ENCODE measurements at places on chromosomes 4 and X. TPM values are rescaled to one million over a fixed set of nuclear protein-coding genes. Genes with fewer than 3 reads are reported as not detected.

DNA sequence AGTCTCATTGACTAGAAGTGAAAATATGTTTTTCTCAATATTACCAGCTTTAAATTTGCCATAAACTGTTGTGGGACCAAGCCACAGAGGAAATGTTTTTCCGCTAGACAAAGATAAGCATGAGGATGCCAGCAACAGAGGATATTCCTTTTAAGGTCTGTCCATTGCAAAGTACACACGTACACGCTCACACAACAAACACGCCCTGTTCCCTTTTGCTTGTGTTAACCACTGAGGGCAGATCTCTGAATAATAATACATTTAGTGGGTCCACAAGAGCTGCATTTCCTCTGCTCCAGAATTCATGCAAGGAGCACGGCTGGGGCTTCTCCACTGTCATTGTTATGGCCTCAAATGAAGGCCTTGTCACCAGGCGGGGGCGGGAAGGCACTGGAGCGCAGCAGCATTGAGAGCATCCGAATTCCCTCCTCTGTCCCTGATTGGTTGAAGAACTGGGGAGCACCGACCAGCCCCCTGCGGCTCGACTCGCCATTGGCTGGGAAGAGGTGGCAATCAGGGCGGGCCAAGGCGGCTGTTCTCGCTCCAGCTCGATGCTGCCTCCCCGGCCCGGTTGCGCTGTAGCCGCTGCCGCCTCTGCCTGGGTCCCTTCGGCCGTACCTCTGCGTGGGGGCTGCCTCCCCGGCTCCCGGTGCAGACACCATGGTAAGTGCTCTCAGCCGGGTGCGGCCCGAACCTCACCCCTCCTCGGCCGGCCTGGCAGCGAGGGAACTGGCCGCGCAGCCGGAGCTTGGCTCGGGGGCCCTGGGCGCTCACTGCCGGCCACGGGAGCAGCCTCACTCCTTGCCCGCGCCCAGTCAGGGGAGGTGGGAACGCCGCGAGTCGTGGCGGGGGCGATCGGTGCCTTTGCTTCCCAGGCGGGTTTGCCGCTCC lies at the start of gene GUCY1B1:
Gene GUCY1B1, plus strand, starts transcription at position 541 of the 891 bp plus-strand sequence. Its CDS starts 120 bp downstream, at position 661.
- DNase-seq = peak; percentile 97

DNA sequence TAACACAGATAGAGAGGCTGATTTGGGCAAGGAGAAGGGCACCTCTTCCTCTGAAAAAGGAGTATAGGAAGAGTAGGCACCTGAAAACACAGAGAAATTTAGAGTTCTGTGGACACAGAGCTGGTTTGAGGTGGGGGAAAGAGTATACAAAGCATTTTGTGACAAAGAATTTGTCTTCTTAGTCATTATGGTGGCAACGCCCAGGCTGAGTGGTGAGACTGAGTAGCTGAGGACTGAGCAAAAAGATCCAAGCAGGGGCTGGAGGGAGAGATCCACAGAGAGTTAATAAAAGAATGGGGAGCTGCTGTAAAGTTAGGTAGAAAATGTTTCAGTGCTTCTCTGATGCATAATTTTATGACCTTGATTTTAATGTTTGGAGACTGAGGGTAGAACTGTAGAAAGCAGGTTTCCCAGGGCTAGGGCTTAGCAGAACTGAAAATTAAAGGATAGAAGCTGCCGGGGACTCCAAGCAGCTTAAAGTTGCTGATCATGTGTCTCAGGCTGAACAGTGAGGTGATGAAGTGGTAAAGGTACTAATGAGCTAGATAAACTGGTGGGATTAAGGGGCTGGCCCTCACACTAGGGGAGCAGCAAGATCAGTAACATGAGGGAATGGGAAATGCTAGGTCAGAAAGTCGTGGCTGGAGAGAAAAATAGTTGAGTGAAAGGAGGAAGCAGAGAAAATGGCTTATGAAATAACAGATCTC lies 118.9 kb downstream of the CEP44 start:
- no peak for DNase-seq

- no peak for DNase-seq
Measured at GRCh38 chrX:46628460-46629371, 55.2 kb downstream of the CHST7 start.

DNA sequence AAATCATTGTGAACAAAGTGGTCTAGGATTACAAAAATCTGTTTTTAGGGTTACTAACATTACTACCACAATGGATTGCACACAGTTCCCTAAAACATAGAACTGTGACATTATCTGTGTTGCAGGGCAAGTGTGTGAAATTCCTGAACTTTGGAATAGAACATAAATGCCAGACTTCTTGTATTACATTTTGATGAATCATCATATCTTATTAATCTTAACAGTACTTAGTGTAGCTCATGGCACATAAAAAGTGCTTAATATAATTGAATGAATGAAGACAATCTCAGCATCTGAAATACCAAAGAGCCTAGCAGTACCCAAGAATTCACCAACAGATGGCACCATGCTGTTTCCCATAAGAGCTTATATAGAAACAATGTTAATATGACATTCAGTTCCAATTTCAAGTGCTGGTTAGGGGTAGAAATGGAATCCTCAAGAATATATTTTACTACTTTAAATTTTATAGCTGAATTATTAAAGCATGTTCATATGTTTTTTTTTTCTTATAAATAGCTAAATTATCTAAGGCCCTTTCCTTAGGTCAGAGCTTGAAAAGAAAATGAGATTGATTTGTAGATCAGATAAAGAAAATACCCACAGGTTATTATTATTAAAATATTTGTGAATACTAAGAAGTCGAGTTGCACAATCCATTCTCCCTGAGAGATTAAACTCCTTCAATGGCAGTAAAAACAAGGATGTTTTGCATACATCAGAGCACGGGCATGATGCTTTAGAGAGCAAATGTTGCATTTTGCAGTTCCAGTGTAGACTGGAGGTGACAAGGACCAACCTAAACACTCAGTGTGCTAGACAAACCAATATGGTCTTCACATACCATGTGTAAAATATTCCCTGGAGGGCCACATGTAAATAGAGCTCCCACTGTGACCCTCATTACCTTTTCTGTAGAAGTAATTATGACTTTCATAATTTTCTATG lies 25.7 kb upstream of the SHISA3 start:
- peak; percentile 82 for DNase-seq

Gene GYPB
- not detected for total RNA-seq
